ENCODE measurements at places on chromosomes 3 and 15.

DNA sequence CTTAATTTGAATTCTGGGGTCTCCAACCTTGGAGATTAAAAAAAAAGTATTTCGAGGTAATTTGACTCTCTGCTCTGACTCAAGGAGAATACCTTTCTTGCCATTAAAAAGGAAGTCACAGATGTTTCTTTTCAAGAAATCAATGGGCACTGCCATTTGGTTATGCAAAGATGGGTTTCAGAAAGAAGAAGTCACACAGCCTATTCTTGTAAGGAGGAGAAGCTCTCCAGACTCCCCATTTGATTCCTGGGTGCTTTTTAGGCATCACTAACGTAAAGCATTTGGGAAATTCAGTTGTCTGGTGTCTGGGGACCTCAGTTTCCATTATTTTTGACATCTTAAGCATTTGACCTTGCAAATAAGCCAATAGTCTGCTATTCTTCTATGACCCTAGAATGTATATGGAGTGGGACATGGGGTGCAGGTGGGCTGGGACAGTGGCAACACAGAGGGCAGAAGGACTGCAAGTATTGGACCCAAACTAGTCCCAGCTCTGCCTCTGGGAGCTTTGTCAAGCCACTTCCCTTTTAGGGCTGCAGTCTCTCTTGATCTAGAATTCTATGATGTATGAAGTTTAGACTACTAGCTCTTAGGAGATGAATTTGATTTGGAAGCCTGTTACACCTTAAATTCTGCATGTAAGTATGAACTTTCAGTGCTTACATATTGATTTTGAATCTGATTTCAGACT is 27.8 kb downstream of the IL5RA start:
- no peak for DNase-seq

DNA sequence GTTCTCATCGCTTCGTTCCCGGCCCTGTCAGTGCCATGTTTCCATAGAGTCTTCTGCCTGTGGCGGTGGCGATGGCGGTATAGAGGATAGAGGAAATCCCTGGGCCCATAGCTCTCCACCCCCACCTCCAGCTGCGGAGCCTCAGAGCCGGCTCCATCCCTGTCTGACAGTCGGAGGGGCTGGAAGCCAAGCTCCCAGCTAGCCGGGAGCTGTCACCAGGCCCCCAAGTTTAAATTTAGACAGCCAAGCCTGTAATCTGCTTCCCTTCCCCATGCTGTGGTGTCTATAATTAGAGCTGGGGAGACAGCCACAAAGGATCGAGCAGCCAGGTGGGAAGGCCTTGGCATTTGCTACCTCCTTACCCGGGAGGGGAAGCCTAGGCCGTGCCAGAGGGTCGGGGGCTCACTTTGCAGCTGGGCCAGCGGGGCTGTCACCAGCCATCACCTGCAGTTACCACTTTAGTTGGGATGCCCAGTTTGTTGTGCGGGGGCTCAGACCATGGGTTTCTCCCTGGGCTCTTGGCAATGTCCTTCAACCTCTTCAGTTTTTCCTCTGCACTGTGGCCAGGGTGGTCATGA is 56.3 kb upstream of the SEC13 start:
- DNase-seq: no peak

- DNase-seq: no peak
Measured at GRCh38 chr3:184135911-184136260, 728 bp downstream of the EIF2B5 start.

GRCh38 chr3:123028233-123028828 is 768 bp upstream of the SEMA5B start:
- DNase-seq: no peak

GRCh38 chr3:56318891-56319290 is 149.4 kb downstream of the ERC2 start:
- DNase-seq: no peak

GRCh38 chr3:158864492-158864891 is 62.6 kb downstream of the MFSD1 start:
- DNase-seq: no peak

Measured in CD8-positive, alpha-beta T cell (primary cell).